ENCODE measurements at places on chromosomes 12 and 14.

DNA sequence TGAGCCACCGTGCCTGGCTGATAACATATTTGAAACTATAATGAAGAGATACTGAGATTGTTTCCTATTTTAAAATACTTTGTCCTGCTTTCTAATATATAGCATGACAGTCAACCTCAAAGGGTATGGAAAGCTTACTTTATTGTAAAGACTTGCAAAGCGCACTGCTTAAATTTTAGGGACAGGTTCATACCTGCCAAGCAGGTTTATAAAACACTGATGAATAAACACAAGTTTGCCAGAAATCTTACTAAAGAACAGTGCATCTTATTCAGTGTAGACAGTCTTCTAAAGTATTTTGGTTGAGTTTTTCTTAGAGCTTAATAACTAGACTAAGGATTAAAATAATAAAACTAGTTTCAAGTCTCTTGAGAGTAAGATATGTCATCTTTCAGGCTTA, 4.8 kb downstream of the C12orf71 start:
- no peak for DNase-seq

DNA sequence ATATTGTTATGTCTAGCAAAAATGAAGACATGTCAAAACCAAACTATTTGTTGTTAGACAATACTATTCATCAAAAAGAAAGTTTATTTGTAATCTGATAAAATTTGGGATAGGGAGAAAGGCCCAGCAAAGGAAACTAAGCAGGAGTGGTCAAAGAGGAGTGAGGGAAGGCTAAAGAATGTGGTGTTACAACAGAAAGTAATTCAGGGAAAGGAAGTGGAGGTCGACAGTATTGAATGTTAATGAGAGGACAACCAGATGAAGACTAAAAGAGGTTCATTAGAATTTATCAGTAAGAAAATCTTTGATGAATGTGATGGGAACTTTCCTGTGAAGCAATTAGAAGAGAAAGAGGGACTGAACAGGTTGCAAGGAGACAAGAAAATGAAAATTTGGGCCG, 33.9 kb downstream of the PLCZ1 start:
- DNase-seq: no peak

GRCh38 chr12:34021071-34021470, 1.2 kb upstream of the ALG10 start:
- no peak for DNase-seq

DNA sequence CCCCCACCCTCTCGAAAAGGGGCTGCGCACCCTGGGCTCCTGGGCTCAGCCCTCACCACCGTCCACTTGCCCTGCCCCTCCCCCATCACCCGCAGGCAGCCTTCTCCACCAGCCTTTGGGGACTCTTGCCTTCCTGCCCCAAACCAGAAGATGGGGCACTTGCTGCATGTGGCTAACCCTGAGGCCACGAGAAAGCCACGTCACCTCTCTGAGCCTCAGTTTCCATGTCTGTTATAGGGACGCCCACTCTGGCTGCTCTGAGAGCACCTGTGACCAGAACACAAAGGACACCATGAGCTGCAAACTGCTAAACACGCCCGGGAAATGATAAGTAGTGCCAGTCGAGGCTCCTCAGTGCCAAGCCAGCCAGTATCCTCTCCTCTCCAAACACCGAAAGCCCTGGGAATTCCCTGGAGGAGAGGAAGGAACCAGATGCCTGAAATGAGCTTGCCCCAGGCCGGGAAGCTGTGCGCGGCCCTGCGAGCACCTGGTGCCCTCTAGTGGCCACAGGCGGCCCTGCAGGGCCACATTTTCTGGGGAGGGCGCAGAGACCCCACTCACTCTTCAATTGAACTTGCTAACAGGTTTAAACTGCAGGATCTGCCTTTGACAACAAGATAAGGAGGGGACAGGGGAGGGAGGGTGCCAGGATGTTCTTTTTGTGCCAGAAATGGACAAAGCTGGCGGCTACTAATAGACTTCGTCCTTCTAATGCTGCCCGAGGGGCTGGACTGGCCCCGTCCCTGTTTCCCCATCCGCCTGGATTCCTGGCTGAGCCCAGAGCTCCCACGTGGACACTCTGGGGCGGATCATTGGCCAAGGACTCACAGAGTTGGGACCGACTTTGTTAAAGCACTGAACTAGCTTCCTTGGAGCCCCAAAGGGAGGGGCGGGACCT, 10.2 kb upstream of the SERPINA9 start:
- no peak for DNase-seq

DNA sequence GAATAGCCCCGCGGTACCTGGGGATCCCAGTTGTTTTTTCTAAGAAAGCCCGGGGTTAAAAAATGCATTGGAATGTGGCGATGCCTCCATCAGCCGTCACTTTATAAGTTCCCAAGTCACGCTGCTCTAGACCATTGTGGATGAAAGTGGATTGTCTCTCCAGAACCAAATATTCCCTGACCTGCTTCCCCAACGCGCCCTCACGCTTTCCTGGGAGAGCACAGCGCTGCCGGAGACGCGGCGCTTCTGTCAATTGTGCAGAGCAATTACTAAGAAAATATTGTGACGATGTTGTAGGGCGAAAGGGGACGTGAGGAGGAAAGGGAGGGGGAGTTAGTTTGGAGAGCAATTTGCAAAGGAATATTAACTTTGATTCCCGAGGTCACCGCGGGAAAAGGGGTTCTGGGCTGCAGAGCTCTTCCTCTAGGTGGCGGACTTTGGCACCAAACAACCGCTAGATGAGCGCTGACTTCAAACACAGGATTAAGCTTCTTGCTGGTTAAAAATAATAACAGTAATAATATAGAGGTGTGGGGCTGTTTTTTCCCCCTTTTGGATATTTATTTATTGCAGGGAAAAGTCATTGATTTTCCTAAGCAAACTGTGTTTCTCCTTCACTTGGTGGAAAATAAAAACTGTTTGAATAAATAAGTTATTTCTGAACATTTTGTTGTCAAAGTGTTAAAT, 9.6 kb upstream of the FOXG1 start:
- DNase-seq: no peak

DNA sequence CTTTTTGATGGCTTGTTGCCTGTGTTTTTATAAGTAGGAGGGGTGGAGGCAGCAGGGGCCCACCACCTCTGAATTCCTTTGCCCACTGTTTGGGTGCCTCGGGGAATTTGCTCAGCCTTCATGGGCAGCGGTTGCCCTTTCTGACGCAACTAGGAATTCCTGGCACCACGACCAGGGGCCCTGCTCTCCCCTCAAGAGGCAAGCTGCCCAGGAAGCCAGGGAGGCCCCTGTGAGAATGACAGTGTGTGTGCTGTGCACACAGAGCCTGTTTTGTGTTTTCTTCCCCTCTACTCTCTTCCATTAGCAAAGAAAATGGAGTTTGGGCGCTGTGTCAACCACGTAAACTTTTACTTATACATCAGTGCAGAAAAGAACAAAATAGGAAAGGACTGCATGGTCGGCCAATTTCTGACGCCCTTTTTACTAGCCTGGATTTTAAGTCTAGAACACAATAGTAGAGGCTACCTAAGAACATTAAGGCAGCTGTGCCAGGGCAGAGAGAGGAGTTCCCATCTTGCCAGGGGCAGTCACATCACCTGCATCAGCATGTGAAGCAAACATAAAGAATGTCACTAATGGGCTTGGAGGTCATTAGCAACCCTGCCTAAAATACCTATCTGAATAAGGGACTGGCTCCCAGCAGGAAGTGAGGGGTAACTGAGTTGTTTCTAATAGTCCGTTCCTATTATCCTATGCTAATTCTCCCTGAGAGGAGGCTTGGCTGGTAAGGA, 17.9 kb upstream of the PTGR2 start:
- DNase-seq: no peak

DNA sequence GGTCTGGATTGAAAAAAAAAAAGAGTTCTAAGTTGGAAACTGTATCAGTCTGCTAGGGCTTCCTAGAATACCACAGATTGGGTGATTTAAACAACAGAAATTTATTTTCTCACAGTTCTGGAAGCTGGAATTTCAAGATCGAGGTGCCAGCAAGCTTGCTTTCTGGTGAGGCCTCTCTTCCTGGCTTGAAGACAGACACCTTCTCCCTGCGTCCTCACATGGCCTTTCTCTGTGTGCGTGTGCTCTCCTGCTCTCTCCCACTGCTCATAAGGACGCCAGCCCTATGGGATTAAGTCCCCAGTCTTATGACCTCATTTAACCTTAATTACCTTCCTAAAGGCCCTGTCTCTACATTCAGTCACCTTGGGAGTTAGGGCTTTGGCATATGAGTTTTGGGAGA, 215.5 kb downstream of the PIK3C2G start:
- DNase-seq: no peak

- no peak for DNase-seq
These were observed 436.1 kb downstream of the TMEM132D start for GRCh38 chr12:129467726-129468125.

DNA sequence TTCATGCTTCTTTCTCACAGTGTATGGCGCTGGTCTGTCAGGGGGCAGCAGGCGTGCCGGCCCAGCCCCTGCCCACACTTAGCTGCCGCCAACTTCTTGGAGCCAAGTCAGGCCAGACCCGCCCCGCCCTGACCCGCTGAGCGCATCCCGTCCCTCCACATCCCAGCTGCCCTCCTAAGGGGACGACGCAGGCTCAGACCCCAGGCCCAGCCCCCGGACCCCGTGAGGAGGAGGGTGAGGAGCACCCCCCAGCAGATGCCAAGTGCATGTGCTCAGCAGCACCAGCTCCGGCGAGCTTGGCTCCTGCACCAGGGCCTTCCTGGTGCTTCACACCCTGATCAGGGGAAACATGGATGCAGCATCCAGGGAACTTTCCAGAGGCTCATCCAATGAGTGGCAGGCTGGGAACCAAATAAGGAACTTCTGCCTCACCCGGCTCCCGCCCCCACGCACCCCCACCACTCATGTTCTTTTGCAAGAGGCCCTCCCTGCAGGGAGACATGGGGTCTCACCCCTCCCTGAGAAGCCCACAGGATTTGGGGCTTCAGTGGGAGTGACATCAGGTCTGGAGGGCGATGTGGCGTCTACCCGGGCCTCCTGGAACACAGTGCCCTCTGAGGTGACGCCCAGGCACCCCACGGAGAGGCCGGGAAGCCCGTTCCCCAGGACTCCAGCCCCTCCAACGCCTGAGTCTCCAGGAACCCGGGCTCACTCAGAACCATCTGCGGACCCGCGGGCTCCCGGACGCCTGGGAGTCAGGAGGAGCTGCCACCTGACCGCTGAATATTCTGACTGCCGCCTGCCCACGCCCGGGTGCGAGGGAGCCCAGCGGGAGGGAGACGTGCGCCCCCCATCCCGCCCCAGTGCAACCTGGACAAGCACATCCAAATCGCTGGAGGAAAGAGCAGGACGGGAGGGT, 70.0 kb upstream of the GALNT9 start:
- DNase-seq: no peak

- no peak for DNase-seq
These were observed 532 bp downstream of the FKBP11 start for GRCh38 chr12:48924617-48925303.

DNA sequence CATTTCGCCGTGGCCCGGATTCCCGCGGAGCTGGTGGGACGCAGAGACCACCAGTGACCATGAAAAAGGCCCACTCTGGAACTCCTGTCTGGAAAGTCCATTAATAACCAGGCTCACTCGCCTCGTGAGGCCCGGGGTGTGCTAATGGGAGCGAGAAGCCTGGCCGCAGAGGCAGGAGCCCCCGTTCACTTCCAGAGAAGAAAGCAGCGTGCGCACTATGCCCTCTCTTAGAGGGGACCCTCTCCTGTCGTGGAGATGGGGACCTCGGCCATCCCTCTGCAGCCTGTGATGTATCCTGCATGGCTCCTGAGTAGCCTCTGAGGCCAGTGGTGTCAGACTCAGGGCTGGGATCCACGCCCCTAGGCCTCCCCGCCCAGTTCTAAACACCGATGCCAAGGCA, 134.1 kb upstream of the VRK1 start:
- DNase-seq: no peak

DNA sequence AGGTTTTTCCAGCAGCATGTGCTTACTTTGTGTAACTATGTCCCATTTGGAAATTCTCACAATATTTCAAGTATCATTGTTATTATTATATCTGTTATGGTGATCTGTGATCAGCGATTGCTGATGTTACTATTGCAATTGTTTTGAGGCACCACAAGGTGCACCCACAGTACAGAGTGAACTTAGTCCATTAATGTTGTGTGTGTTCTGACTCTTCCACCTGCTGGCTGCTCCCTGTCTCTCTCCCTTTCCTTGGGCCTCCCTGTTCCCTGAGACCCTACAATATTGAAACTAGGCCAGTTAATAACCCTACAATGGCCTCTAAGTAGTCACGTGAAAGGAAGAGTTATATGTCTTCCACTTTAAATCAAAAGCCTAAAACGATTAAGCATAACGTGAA, 153.9 kb downstream of the PIK3C2G start:
- DNase-seq: no peak
